ENCODE measurements at places on chromosomes 3 and 15.

DNA sequence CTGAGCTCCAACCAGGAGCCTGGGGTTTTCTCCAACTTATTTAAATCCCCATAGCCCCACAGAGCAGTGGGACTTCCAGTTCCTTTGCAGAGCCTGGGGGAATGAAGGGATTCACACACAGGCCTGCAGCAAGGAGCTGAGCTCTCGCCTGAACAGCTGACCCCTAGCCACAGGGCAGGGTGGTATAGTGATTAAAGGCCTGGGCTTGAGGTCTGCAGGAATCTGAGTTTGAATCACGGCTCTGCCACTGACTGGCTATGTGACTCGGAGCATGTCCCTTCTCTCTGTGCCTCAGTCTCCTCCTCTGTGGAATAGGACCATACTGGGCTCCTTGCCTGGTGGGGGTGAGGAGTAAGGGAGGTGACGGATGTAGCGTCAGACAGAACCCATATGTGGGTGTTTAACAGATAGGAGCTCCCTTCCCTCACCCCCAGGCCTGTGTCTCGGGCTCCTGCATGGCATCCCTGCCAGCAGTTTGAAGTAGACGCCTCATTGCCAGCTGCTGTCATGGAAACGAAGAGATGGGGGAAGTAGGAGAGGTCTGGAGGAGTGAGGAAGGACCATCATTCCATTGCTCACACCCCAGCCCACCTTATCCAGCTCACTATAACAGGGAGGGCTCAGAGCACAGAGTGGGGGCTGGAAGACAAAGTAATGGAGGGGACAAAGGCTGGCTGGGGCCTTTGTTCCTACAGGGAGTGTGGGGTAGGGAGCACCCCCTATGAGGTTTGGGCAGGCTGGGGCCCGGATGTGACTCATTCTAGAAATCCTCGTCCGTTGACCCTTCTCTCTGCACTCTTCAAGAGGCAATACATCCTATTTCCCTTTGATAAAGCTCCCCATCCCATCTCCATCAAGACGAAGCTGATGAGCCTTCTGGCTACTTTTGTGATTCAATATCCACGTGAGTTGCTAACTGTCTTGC lies 14.8 kb downstream of the HRH1 start:
- DNase-seq: no peak

DNA sequence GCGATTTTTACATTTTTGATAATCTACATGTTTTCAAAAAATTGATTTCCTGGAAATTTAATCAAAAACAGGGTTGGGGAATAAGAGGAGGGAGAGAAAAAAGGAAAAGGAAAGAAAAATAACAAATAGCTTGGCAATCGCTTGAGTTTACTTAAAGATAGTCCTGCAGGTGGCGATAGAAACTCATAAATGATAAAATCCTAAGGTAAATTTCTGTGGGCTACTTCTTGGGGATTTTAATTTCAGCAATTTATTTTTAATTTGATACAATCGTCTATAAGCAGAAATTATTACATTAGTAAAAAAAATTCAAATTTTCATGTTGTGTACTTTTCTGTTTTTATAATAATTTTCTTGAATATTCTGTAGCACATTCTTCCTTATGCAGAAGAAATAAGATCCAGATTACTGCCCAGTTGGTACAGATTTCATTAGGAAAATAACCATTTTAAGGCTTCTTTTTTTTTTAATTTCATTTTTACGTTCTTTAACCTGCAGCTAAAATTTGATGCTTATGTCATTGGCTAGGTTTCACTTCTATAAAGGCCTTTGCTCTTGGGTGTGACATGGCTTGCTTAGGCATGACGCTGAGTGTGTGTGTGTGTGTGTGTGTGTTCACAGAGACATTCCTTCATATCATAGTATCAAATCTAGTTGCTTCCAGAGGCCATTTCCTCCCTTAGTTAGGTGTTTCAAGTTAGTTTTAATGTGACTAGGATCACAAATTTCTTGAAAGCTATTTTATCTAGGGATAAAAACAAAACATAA lies 181.8 kb downstream of the MCTP2 start:
- DNase-seq: no peak

GRCh38 chr15:75112278-75112847 lies 89.0 kb downstream of the PPCDC start:
- no peak for DNase-seq

DNA sequence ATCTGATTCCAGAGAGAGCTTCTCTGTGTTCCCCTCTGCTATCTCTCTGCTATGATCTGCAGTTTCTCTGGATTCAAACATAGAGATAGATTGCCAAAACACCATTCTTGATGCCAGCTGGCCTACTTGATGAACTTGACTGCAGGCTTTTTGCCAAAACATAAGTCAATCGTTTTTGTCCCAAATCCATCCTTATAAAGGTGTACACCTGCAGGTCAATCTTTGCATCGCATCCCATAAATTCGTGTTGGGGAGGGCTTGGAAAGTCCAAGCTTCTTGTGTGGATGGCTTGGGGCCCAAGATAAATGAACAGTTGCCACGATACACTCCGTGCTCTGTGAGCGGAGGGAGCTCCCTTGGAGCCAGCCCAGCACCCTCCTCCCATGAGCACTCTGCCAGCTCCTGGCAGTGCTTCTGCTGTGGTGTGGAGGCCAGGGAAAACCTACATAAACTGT lies 2.7 kb downstream of the CERS3 start:
- no peak for DNase-seq

DNA sequence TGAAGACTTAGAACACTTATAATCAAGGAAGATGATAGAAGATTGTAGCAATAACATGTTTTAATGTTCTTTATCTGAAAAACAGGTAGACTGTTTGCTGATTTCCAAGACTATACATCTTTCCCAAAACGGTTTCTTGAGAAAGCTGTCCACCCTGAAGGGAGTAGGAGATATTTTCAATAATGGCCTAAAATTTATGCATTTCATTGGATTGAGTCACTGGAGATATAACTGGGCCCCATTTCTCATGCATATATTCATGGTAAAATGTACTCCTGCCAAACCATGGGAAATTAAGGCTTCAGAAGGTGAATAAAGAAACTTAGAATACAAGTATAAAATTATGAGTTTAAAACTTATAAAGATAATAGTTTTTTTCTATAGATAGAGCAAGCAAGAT lies 143.9 kb downstream of the LSAMP start:
- DNase-seq: no peak

- DNase-seq: no peak
Measured at GRCh38 chr3:124353691-124354090, 361.8 kb upstream of the ROPN1 start.

DNA sequence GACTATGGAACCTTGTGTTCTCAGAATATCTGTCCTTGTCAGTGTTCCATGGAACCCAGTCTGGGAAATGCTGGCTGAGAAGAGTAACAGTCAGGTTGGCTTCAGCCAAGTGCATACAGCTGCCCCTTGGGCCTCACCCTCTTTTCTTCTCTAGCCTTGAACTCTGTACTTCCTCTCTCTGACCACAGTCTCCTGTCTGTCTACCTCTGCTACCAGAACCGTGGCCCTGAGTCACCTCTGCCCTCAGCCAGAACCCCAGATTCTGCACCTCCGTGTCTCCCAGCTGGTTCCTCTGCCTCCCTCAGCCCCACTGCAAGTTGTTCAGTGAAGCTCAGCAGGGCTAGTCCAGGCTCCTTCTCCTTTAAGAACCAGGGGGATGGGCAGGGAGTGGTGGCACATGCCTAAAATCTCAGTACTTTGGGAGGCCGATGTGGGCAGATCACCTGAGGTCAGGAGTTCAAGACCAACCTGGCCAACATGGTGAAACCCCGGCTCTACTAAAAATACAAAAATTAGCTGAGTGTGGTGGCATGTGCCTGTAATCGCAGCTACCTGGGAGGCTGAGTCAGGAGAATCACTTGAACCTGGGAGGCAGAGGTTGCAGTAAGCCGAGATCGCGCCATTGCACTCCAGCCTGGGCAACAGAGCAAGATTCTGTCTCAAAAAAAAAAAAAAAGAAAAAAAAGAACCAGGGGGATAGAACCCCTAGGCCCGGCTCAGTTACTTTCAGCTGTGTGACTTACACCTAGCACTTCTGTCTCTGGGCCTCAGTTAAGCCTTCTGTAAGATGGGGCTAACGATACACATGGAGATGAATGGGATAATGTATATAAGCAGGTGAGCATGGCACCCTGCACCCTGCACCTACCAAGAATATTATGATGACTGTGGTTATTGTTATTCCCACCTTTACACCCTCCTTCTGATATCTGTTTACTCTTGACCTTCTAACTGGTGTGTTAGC lies 24.3 kb upstream of the TATDN2 start:
- no peak for DNase-seq

DNA sequence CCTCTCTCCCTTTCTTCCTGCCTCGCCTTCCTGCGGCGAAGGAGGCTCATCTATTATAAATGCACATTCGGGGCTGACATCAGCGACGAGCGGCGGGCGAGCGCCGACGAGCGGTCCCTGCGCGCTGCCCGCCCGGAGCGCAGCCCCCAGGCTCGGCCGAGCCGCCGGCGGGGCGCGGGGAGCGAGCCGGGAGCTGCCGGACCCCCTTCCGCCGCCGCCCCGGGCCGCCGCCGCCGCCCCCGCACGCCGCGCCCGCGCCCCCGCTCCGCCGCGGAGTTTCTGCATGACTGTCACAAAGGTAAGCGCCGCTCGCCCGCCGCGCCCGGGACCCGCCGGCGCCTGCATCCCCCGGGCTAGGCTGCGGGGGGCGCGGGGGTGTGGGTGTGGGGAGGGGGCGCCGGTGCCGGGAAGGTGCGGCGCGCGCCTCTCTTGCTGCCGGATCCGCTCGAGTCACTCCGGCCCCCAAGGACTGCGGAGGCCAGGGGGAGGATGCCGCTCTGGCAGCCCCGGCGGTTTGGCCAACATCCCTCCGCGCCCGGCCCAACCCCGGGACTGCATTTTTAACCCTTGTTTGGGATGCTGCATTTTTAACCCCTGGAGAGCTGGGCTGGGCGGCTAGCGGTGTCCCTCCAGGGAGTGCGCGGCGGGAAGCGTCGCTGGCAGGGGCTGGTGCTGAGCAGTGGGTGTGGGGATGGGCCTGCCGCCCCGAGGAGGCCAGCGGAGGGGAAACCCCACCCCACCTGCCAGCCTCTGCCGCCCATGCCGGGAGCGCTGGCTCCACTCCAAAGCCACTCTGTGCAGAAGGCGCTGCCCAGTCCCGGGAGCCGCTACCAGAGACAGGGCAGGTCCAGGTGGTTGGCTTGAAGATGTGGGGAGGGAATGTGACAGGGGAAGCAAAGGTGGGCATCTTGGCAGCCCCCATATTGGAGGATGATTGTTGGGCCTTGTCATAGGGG lies at the start of gene CORO2B:
TSS of gene CORO2B (plus strand) at position 14 of the 956 bp plus-strand sequence. CDS start at position 284, 270 bp downstream.
- no peak for DNase-seq

- DNase-seq: no peak
Measured at GRCh38 chr15:101329309-101329863, 34.3 kb upstream of the SNRPA1 start.

DNA sequence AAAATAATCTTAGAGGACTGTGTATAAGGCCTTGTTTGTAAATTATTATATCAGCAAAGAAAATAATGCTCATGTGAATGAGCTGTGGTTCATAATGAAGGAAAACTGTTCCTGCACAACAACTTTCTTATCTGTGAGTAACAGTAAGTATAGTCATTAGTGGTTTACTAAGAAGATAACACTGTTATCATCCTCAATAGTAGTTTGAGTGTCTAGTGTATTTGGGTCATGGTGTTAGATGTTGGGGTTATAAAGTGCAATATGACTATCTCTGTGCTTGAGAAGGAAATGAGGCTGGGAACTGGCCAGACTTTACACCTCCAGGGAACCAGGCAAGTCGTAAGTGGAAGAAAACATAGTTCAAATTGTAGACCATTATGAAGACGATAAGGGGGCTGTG lies 15.6 kb downstream of the VPS8 start:
- DNase-seq: no peak

DNA sequence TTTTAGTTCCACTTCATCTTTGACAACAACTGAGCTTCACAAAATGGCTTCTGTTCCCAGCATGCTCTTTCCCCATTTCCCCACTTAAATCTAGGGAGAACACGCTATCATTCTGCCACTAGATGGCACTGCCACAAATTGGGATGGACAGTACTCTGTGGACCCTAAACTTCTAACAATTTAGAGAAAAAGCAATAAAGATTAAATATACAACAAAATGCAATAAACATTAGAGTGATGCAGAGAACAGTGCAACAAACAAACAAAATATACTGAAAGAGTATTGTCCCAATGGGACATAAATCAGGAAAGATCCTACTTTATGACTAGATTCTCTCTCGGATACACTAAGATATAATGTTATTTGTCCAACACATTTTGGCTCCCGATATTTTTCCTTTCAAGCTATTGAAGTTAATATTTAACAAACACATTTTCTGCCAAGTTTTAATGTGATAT lies 169.7 kb upstream of the TMCO5A start:
- DNase-seq: peak; percentile 19

DNA sequence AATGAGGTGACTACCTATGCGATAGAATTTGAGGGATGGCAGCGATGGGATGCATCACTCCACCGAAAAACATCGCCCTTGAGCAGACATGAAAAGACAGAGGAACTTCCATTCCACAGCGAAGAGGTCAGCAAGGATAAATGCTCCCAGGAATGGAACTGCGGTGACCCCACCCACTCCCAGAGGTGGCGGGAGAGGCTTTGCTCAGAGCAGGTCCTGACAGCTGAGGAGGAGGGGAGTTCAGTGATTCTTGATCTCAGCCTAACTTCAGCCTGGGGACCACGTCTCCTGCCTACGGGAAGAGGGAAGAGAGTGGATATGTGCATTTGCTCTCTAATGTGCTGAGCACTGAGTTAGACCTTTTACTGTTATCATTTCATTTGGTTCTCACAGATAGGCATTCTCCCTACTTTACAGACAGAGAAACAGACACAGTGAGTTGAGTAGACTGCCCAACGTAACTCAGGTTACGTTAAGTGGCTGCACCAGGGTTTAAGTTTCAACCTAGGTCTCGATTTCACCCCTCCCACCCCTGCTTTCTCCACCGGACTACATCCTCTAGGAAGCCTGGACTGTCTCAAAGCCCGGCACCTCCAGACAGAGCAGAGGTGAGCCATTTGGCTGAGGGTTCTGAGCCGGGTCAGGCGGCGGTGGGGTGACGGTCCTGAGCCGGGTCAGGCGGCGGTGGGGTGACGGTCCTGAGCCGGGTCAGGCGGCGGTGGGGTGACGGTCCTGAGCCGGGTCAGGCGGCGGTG lies 170.0 kb downstream of the RAB11A start:
- DNase-seq: no peak

- no peak for DNase-seq
Measured at GRCh38 chr3:4231041-4231440, 72.1 kb upstream of the SETMAR start.

DNA sequence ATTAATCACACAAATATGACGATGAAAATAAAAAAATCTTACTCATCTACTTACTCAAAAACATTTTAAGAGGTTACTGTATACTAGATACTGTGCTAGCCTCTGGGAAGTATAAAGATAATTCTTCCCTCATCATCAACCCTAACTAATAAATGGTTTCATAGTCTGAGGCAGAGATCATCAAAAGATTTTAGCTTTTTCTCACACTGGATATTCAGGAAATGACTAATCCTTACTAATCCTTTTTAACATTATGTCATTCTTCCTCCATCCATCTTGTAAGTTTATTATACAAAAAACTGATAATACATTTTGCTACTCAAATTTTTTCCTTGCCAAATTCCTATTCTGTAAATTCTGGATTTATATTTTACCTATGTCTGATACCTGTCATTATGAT lies 29.7 kb downstream of the ACAD11 start:
- no peak for DNase-seq

- no peak for DNase-seq
Measured at GRCh38 chr15:71089801-71090200, 25.5 kb upstream of the THSD4 start.

All from stimulated activated CD4-positive, alpha-beta T cell treated with anti-CD3 and anti-CD28 coated beads, Interleukin-2, amount 100 ng/mL, for 24 hours (primary cell).